ENCODE measurements at places on chromosomes 12 and 14.

- no peak for DNase-seq
These were observed 15.4 kb upstream of the MIA2 start for GRCh38 chr14:39218171-39218769.

- no peak for DNase-seq
These were observed 87.0 kb downstream of the PTPRB start for GRCh38 chr12:70550180-70550577.

GRCh38 chr14:52656905-52657304 is 38.5 kb downstream of the ERO1A start:
- DNase-seq = no peak

GRCh38 chr12:131458931-131459772 is 251.7 kb upstream of the SFSWAP start:
- no peak for DNase-seq

DNA sequence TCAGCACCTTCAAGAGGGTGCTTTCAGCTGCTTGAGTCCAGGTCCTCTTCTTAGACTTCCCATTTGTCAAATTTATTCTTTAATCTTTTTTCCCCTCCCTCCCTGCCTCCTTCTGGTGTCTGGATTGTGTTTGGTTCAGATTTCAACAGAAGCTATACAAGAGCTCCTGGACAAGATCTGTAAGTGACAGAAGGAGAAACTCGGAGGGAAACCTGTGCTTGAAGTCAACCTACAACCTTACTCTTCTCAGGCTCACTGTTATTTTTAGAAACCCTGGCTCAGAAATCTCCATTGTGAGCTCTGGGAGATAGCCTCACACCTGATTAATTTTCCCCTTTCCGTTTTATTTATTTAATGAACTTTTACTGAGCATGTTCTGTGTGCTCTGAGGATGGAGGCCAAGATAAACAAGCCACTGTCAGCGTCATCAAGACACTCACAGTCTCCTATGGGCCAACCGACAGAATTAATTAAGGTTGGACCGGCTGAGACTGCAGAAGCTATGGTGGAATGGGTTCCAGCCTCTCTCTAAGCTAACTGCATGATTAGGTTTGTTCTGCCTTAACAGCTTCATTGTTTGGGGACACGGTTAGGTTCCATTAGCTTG is 13.5 kb downstream of the PDE1B start:
- no peak for DNase-seq

DNA sequence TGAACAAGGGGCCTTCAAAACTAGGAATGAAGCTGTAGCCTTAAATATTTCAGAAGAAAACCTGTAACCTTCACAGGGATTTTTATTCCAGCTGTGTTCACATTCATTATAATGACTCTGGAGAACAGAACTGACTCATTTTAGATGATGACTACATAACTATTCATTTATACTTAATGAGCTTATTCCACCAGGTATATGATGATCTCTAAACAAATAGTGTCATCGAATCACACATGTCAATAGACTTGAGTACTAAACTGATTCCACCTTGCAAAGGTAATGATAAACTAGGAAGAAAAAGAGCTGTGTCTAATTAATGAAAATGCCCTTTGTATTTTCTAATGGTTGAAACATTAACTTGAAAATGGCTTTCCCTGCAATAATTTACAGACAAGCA is 433.2 kb downstream of the PDZRN4 start:
- DNase-seq = no peak

DNA sequence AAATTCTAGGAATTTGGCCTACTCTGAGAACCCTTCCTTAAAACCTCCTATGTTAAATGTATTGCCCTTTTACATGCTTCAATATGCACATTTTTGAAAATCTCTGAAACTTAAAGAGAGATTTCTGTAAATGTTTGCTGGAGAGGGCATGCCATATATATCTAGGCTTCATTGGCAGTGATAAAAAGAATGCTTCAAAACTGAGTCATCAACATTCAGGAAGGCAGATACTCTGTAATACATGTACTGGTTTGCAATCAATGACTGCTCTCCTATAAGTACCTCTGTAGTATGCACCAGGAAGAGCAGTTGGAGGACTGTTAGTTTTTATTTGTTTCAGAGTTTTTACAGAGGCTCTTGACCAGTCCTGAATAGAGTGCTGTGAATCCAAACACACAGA is 739.9 kb downstream of the SLC16A7 start:
- DNase-seq = no peak

DNA sequence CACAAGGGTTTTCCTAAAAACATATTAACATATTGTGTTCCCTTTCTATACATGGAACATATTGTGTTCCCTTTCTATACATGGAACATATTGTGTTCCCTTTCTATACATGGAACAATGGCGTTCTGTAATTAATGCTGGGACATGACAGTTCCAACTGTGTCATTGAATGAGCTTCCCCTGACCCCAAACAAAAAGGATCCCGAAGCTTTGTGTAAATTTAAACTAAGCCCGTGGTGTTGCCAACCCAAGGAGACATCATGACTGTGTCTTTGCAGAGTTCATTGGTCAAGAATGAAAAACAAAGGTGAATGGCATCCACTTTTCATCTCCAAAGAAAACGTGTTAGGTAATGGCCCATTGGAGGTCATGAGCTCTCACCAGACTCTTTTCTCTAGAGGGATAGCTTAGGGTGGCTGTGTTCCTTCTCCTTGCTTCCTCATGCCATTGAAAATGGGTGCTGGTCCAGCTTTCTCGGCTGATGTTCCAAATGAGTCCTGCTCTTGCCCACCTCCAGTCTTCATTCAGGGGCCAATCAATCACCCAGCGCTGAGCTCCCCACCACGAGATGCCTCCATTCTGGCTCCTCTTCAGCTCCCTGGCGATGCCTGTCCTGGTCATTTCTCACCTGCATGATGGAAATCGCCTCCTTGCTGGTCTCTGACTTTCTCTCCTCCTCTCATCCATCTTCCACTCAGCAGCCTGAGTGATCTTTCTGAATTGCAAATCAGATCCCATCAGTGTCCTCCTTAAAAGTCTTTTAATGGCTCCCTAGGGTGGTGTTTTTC is 156.1 kb downstream of the VRK1 start:
- no peak for DNase-seq

- no peak for DNase-seq
These were observed 15.4 kb downstream of the DDX11 start for GRCh38 chr12:31089072-31089471.

- DNase-seq = peak; percentile 82
These were observed 92.8 kb downstream of the NINJ2 start for GRCh38 chr12:570435-570920.

DNA sequence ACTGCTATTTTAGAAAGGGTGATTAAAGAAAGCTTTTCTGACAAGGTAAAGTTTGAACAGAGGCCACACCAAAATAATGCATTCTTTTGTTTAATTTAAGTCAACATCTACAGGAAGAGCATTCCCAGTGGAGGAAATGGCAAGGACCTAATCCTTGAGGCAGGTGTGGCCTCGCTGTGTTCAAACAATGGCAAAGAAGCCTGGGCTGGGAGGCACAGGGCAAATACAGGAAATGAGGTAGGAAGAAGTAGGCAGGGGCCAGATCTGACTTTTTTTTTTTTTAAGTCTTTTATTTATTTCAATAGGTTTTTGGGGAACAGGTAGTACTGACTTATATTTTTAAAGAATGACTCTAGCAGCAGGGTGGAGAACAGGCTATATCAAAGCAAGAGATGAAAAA is 53.5 kb downstream of the ARMH4 start:
- DNase-seq = no peak

GRCh38 chr14:50342221-50343078 is 30.3 kb downstream of the DMAC2L start:
- DNase-seq = peak; percentile 70

GRCh38 chr14:69093631-69094421 is 59.1 kb downstream of the DCAF5 start:
- DNase-seq = no peak

DNA sequence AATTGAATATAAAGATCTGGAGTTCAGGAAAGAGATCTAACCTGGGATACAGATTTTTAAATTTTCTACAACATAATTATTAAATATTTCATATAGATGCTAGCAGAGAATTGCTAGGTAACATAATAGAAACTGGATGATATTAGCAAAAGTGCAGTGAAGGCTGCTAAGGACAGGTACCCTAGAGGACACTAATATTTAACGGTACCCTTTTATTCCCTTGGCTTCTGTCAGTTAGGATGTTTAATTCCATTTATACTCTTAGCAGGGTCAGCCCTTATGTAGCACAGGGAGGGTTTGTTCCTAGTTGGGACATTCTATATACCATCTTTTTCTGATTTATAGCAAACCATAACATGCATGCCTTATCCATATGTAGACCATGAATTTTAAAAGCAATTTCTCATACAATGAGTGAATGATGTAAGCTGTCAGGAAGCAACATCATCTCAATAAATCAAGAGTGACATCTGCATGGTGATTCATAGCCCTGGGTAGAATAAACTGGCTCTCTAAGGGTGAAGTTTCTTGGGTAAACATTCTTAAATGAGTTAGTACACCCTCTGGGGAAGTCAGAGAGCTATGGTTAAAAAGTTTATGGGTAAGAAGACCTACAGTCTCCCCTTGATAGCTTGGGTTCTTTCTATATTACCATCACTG is 404.4 kb upstream of the MGAT4C start:
- DNase-seq = no peak

- no peak for DNase-seq
These were observed 5.5 kb upstream of the G2E3 start for GRCh38 chr14:30553311-30553989.

- DNase-seq = no peak
These were observed 31.5 kb downstream of the E2F7 start for GRCh38 chr12:77033658-77034536.

- no peak for DNase-seq
These were observed 535 bp downstream of the BIN2 start for GRCh38 chr12:51323317-51323960.

GRCh38 chr12:127253797-127254327 is 1013.1 kb upstream of the TMEM132C start:
- no peak for DNase-seq
